Central memory CD4-positive, alpha-beta T cell (primary cell): ENCODE measurements at places on chromosomes 3 and 15.

GRCh38 chr3:167740961-167741587 is 5.6 kb downstream of the SERPINI1 start:
- DNase-seq, result no peak

DNA sequence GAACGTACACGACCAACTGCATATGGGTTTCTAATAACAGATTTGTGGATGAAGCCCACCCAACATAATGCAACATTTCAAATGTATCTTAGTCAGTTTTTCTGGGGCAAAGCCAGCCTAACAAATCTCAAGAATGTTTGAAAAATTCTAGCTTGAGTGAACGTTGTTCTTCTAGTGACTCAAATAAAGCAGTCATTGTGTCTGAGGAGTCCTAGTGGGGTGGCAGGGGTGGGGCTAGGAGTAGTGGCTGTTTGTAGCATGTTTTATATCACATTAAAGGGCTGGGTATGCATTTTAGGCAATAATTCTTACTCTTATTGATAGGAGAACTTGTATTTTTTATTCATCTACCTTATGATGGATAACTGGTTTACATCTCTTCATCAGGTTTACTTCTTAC is 6.0 kb downstream of the B3GNT5 start:
- no peak for DNase-seq

GRCh38 chr3:177523067-177523675 is 325.9 kb upstream of the TBL1XR1 start:
- DNase-seq, result no peak

- DNase-seq, result no peak
Observed at GRCh38 chr3:117266806-117267205, 557.2 kb downstream of the TUSC7 start.

DNA sequence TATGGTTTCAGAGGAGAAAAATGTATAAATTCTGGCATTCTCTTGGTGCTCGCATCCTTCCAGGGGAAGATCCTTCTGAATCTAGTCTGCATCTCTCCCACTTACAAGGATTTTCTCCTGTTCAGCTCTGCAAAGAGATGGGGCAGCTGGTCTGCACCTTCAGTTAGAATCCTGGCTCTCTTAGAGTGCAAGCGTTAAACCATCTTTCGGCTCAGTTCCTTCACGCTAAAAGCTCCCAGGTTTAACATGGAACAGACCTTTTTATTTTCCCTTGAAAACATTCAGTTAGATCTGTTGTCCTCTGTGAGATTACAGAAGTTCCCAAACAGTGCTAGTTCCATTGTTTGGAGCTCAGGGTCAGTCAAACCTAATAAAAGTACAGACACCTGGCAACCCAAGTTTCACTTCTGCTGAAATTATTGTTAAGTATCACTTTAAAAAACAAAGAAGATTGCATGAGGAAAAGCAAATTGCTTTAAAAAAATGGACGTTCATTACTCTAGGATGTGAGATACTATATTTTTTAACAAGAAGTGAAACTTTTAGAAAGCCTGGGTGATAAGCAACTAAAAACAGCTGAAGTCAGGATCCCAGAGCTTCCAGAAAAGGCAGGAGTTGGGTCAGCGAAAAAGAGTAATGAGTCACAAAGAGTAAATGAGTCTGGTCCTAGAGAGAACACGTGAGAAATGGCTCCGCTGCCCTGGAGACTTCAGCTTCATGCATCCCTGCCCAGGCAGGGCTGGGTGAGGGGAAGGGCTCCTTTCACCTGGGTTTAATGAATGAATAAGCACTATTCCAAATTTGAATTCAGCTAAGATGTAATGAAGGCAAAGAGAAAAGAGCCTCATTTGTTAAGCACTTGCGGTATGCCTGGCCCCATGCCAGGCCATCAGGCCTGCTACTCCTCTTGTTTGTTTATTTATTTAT is 63.3 kb downstream of the ABTB1 start:
- no peak for DNase-seq

GRCh38 chr3:12227833-12228232 is 61.0 kb upstream of the PPARG start:
- DNase-seq, result no peak

GRCh38 chr3:133924041-133924440 is 28.4 kb upstream of the RAB6B start:
- no peak for DNase-seq

DNA sequence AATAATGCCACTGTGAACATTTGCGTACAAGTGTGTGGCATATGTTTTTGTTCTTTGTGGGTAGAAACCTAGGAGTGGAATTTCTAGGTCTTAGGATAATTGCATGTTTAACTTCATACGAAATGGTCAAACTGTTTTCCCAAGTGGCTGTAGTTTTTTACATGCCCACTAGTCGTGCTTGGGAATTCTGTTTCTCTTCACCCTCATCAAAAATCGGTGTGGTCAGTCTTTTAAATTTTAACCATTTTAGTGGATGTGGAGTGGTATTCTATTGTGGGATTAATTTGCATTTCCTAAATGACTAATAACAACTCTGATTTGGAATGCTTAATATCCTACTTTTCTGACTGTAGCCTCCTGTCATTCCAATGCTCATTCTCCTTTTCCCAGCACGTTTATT is 27.6 kb downstream of the ZFAND6 start:
- DNase-seq, result no peak

GRCh38 chr15:65077981-65078352 is 1.4 kb downstream of the KBTBD13 start:
- peak; percentile 33 for DNase-seq
